ENCODE measurements at places on chromosomes 2 and 18.

GRCh38 chr2:146461068-146461467 lies 1383.8 kb upstream of the ACVR2A start:
- no peak for DNase-seq

DNA sequence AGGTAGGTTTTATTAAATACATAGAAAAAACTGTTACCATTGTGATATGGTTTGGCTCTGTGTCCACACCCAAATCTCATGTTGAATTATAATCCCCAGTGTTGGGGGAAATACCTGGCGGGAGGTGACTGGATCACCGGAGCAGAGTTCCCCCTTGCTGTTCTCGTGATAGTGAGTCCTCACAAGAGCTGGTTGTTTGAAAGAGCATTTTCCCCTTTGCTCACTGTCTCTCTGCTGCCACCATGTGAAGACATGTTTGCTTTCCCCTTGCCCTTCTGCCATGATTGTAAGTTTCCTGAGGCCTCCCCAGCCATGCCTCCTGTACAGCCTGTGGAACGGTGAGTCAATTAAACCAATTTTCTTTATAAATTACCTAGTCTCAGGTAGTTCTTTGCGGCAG lies 352.7 kb upstream of the SLC39A10 start:
- no peak for DNase-seq

- no peak for DNase-seq
These were observed 23.2 kb downstream of the PLCL1 start for GRCh38 chr2:197827618-197828017.

DNA sequence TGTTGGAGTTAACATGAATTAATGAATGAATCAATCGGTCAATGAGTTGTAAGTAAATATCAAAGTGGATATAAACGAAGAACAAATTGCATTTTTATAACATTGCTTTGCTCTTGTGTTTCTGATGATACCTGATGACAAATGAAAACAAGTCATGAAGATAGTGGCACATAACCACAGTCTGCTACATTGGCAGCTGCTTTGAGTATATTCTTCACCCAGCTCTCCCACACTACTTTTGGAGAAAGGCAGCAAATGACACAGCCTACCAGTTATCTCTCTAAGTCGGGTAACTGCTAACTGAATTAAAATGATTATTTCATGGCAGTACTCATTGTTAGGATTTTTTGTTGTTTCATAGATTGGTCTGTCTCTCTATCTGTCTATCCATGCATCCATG lies 76.8 kb downstream of the COL5A2 start:
- DNase-seq, result no peak

DNA sequence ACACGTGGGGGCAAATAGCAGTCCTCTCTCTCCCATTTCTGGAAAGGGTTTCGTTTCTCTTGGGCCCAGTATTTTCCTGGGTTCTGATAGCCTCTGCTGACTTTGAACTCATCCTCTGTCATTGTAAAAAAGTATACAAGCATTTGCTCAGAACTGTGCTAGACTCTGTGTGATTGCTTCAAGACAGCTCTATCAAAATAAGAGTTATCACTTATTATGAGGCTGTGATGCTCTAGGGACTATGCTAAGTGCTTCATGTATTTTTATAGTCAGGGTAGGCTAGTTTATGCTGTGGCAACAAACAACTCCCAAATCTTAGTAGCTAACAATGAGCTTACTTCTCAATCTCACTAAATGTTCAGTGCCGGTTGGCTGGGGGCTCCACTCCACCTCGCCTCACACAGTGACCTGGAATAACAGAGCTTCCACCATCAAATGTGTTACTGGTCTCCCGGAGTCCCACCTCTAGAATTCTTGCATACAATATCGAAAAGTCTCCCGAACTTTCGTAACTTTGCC lies 110.8 kb upstream of the CDC42EP3 start:
- no peak for DNase-seq

DNA sequence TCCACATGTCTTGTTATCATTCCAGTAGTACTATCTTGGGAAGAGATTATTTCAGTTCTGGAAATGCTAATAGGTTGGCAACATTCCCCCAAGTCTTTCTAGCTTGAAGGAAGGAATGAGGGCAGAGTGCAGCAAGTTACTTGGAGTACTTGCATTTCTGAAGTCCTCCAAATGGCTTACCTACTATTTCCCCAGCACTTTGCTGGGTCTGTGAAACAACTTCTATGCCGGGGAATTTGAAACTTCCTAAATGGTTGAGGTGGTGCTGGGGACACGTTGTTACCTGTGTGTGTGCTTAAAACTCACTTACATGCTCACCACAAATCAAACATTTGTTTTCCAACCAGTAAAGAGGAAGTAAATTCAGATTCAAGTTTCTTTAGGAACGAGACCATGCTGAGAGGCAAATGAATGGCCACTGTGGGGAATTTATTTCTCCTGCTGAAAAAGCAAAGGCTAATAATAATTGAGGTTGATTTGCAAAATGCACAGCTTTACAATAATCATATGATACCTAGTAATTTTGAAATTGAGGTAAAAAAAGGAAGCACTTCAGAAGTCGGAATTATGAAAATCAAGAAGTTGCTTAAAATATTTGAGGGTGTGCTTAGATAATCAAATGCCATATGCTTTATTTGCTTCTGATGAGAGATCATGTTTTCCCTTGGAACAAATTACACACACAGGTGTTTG lies 1167.7 kb upstream of the ZEB2 start:
- no peak for DNase-seq

DNA sequence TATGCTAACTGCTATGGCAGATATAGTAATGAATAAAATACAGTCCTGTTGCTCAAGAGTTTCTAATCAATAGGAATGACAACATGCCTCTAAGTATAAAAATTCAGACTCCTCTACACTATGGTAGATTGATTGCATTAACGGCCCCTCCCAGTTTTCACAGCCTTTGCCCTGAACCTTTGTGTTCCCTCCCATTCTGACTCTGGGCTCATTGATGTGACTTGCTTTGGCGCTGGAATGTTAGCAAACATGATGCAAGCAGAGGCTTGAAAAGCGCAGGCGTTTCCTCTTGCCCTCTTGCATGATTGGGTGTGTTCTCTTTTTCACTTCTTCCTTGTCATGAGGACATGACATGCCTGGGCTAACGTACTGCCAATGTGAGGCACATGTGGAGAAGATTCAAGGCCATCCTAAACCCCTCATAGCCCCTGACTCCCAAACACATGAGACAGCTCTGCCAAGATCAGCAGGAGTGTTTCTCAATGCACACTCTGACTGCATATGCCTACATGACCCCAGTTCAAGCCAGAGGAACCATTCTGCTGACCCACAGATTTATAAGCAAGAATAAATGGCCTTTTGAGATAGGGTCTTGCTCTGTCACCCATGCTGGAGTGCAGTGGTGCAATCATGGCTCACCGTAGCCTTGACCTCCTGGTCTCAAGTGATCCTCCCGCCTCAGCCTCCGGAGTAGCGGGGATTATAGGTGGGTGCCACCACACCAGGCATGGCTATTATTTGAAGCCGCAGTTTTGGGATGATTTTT lies 49.7 kb upstream of the CD28 start:
- no peak for DNase-seq

- DNase-seq, result no peak
These were observed 740.4 kb upstream of the CELF4 start for GRCh38 chr18:38305961-38306360.

GRCh38 chr2:209401788-209402187 lies 22.1 kb upstream of the MAP2 start:
- no peak for DNase-seq

GRCh38 chr2:156511122-156511521 lies 74.9 kb downstream of the GPD2 start:
- DNase-seq, result no peak

GRCh38 chr2:1489486-1489885 lies 76.2 kb downstream of the TPO start:
- no peak for DNase-seq

- no peak for DNase-seq
These were observed 968.5 kb downstream of the BCL11A start for GRCh38 chr2:59584958-59585357.

DNA sequence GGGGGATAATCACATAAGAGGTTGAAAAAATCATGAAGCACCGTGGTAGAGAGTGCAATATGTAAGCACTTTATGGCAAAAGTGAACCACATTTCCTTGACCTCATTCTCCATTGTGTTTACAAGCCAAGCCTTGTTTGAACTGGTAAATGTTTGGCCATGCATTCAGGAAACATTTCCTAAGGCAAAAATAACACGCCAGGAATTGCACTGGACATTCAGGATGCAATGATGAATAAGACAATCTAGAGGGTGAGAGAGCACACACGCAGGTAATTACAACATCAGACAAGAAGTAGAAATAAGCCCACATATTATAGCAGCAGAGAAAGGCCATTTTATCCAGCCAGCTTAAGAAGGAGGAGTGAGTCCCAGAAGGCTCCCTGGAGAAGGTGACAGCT lies 218.0 kb upstream of the OSR1 start:
- no peak for DNase-seq

GRCh38 chr2:179790235-179791217 lies 70.9 kb downstream of the ZNF385B start:
- no peak for DNase-seq

DNA sequence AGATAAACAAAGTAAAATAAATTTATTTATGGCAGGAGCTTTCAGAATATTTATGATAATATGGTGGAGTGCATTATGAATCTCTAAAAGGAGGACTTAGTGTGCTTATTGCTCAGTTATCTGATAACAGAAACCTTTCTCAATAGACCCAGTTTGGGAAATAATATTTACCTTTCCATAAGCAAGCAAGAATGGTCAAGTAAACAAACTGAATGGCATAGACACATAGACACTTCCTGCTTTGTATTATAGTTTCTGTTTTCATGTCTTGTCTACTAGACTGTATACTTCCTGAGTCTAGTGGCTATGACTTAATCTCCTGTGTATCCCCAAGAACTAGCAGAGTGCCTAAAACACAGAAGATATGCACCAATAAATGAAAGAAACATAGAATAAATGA lies 87.8 kb downstream of the UPP2 start:
- DNase-seq, result no peak

GRCh38 chr2:65396348-65397026 lies 35.9 kb downstream of the SPRED2 start:
- no peak for DNase-seq

DNA sequence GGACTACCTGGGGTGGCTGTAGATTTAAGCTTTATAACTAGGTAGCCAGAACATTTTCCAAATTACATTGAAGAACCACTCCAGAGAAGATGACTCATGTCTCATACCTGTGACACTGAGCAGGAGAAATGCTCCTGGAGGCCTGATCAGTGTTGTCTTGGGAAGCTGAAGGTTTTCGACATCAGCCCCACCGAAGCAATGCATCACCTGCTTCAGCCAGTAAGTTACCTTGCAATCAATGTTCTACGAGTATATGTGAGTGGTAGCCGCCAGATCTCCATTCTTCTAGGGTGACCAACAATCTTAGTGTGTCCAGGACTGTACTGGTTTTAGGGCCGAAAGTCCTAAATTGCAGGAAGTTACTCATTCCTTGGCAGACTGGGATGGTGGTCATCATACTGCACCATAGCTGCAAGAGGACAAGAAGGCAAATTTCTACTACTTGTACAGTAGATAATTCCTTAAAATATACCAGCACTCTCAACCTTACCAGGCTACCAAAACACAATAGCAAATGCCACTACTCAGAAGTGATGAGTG lies 109.3 kb upstream of the LINC00305 start:
- DNase-seq, result no peak

DNA sequence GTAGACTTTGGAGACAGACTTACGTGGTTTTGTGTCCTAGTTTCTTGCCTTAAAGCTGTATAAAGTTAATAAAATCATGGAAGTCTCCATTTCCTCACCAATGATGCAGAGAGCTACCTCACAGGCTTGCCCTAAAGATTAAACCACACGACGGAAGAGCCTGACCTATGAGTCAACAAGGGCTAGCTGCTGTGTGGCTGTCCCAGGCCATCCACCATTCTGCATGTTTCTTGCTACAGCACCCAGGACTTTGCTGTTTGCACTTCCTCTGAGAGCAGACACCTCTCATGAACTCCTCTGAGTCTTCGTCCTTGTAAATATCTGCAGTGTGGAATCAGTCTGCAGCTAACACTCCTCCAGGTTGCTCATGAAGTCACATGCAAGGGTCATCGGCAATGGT lies 160.0 kb upstream of the TRIB2 start:
- no peak for DNase-seq

- DNase-seq, result no peak
These were observed 135.7 kb upstream of the NFATC1 start for GRCh38 chr18:79260023-79260422.

DNA sequence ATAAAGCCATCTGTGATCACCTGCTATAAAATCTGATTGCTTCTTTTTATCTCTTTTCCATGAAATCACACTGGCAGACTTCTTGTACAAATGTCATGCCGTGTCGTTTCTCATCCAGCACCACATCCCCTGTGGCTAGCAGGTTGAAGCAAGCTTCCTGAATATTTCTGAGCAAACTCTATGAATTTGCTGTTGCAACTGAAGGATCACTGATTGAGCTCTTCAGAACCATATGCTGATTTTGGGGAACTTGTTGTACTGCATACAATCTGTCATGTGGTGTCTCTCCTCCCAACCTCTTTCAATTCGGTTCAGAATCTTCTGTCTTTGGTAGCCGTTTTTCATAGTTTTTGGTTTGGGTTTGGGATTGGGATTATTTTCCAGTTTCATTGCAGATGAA lies 57.7 kb upstream of the RBMS1 start:
- DNase-seq, result no peak

- DNase-seq, result no peak
These were observed 63.3 kb downstream of the RIF1 start for GRCh38 chr2:151472966-151473365.

DNA sequence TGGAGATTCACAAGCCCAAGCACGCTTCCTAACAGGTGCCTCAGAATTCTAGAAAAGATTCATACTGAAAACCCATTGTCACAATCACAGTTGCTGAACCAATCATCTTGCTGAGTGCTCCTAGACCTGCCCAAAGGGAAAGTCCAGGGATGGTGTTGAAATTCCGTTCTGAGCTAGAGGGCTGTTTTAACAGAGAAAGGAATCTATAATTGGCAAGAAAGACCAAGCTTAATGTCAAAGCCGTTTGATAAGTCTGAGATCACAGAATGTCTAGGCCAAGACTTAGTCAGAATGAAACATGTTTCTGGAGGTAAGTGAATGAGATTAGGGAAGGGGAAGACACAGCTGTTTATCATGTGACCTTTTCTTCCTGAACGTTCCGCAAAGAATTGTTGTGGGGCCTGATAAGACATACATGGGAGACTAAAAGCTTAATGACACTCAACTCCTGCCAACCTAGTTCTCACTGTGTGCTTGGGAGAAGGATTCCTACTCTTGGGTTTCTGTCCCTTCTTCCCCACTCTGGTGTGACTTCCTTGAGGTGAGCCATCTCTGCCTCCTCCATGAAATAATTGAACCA lies 27.5 kb downstream of the PMAIP1 start:
- no peak for DNase-seq

Data from stimulated activated CD4-positive, alpha-beta T cell treated with anti-CD3 and anti-CD28 coated beads, Interleukin-1b, Interleukin-23, amount 100 ng/mL, for 4 hours (primary cell).